Stimulated activated CD4-positive, alpha-beta T cell treated with anti-CD3 and anti-CD28 coated beads, TNF-alpha, amount 100 ng/mL, for 24 hours (primary cell): ENCODE measurements at places on chromosomes 2 and 18.

DNA sequence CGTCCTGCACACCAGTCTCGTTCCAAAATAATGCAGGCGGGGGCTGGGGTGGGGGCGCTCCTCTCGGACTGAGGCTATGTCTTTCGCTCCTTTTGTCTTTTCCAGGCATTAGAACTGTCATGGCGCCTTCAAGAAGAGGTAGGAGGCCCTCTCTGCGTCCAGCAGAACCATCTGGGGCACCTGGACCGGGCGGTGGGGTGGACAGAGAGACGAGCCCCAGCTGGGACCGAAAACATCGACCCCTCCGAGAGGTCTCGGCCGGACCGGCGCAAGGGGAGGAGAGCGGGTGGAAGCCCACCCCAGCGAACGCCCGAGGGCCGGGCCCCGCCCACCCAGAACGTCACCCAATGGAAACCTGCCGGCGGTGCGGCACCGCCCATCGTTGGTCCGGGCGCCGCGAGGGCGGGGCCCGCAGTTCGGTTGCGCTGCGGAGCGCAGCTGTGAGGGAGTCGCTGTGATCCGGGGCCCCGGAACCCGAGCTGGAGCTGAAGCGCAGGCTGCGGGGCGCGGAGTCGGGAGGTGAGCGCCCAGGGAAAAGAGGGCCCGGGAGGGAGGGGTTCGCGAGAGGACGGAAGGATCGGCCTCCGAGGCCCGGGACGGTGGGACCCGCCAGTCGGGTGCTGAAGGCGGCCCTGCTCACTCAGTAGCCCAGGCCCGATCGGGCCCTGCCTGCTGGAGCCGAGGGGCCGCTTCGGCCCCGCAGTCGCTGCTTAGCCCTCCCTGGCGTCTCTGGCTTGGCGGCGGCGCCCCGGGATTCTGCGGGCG, at the start of gene NRBP1:
Gene NRBP1, plus strand, starts transcription at position 419 of the 765 bp plus-strand sequence. CDS start 4,643 bp downstream, outside the sequence.
- DNase-seq, result peak; percentile 85

GRCh38 chr2:202032846-202033316, 774 bp upstream of the FZD7 start:
- no peak for DNase-seq

GRCh38 chr2:64946769-64947247, 42.4 kb upstream of the SLC1A4 start:
- no peak for DNase-seq

- DNase-seq, result no peak
Measured at GRCh38 chr18:56851774-56852173, 200.6 kb downstream of the WDR7 start.

DNA sequence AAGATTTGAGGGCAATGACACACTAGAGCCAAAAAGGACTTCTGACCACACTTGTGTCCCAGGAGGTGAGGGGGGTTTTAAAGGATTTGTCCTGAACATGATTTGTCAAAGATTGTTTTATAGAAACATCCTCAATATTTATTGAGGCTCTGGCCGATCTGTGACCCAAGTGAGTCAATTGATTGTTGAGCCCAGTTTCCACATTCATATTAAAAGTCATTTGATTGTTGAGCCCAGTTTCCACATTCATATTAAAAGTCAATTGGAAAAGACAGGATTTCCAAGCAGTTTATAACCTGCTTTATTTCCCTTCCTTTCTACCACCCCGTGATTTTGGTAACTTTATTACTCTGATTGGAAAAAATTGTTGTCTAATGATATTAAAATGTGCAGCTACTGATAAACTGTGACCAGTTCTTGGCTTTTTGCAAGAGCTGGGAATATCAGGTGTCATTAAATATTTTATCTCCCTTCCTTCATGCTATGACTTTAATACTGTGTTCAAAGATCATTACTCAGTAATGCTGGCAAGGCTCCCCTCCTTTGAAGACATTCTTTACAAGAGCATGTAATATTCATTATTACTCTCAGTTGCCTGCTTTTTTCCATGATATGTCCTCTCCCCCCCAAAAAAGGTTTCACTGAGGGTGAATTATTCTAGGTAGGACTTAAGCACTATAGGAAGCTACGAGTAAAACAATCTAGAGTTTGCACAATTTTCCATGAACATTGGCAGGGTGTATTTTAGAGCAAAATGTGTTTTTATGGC, 75.3 kb downstream of the HRH4 start:
- no peak for DNase-seq

- DNase-seq, result no peak
Measured at GRCh38 chr2:60934165-60934722, 52.9 kb downstream of the REL start.

DNA sequence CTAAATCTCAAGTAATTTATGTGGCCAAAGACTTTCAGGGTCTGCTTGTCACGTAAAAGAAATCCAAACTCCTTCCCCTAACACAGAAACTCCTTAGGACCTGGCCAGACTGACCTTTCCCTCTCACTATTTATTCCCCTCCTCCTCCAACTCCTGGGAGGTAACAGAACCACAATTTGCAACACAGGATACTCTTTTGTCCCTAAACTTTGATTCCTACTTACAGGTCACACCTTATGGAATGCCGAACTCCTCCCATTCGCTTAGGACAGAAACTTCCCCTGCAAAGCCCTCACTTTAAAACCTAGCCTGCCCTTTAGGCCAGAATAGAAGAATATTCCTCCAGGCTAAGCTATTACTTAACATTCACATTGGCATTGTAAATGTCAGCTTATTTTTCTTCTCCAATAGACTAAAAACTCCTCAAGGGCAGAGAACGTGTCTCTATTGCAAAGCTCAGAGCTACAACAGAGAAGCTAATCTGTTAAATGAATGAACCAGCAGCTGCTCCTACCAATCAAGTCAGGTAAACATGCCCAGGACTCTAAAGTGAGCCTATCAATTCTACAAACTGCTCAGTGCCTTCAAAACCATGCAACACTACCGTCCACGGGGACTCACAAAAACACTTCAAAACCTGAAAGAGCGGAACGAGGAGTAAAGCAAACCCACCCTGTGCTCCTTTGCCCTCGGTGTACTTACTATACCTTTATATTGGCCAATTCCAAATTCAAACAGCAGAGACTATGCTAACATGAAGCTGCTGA, 6.1 kb downstream of the INO80D start:
- no peak for DNase-seq

- no peak for DNase-seq
Measured at GRCh38 chr2:178473931-178474330, 4.5 kb downstream of the FKBP7 start.

DNA sequence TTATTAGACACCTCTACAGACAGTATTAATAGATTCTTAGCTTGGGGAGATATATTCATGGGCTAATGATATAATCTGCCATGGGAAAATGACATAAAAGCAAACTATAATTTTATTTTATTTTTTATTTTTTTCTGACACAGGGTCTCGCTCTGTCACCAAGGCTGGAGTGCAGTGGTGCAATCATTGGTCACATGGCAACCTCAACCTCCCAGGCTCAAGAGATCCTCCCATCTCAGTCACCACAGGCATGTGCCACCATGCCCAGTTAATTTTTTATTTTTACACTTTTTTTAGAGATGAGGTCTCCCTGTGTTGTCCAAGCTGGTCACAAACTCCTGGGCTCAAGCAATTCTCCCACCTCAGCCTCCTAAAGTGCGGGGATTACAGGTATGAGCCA, 39.3 kb downstream of the RTN4 start:
- no peak for DNase-seq

DNA sequence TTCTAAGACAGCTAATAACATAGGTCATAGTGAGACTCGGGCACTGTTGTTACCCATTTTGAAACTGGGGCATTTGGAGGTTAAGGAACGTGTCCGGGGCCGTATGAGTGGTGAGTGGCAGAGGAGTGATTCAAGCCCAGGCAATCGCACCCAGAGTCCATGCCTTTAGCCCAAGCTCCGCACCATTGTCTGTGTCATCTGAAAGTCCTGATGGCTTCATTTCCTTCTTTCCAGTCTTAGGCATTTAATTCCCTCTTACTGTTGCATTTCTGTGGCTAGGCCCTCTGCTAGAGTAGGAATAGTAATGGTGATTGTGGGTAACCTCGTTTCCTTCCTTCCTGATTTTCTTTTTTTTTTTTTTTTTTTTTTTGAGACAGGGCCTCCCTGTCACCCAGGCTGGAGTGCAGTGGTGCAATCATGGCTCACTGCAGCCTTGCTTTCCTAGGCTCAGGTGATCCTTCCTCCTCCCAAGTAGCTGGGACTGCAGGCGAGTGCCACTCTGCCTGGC, 49.8 kb upstream of the ASB1 start:
- no peak for DNase-seq

DNA sequence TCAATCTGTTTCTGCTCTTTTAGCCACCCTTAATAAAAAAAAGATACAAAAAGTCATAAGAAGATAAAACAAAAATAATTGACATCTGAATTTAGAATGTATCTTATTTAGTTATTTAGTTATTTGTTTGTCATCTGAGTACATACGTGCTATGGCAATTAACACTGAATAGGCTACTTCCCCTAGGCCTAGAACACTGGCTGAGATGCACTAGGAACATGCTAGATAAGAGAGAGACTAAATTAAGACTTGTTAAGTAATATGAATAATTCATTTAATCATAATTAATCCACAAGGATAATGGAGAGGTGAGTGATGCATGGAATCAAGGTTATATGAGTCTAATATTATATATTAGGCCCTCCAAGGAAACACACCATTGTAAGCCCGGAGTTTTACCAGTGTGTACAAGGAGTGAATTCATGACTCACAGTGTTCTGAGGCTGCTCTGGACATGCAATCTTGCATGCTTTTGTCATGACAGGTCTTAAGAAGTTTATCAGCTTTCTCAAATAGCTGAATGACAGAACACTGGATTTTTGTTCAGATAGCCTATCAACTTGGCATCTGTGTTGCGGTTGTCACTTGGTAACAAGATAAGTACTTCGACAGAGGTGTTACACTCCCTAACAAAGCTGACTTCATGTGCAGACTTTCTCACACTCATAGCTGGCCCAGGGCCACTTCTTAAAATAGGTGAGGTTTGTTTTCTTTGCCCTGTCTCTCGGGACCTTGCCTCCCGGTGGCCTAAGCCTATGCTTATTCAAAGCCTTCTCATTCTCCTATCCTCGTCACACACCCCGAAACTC, 5.0 kb upstream of the SERPINB2 start:
- no peak for DNase-seq

GRCh38 chr2:159187106-159187505, 99.4 kb downstream of the WDSUB1 start:
- DNase-seq, result no peak

- peak; percentile 30 for DNase-seq
Measured at GRCh38 chr2:153519257-153519875, 40.8 kb upstream of the RPRM start.

DNA sequence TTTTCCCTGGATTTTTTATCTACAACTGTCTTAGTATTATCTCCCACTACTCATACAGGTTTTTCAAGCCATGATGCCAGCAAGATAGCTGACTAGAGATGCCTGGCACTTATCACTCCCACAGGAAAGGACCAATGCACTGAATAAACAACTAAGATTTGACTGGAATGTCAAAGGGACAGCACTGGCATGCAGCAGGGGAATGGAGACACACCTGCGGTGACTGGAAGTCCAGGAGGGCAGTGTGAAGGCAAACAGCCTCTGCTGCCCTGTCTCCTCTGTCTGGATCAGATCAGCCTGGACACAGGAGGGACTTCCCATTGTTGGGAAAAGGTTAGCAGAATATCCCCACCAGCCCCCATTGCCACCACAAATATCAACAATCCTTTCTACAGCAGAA, 85.1 kb downstream of the TMEM237 start:
- DNase-seq, result no peak

GRCh38 chr18:72206814-72207213, 337.3 kb downstream of the CBLN2 start:
- no peak for DNase-seq

DNA sequence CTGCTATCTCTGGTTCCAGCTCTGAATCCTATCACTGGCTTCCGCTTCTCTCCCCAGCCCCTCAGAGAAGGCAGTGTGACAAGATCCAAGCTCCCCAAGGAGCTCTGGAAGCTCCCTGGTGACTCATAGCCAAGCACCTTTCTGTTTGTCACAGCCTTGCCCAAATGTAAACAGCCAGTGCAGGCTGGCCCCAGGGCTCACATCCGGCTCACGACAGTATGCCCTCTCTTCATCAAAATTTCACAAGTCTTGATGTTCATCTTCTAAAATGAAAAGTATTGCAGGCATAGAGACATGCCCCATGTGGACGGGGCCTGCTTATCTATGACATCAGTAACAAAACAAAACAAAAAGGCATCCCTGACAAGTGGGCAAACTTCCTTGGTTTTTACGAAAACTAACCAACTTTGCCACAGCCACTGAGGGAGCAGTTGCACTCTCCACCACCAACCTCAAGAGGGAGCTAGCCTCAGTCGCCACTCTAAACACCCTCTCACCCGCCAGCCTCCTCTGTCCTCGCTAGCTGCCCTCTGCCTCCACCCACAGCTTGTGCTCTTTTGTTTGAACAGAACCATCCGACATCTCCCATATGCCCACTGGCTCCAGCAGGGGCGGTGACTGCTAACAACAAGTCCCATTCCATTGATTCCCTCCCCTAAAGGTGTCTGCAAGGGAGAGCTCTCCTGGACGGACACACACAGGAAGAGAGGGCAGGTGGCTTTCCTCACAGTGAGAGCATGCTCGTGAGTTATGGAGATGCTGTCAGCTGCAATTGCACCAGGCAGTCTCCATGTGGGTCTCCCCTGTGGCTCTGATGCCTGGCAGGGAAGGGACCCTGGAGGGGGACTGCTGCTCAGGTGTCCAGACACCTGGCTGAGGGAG, 71.0 kb upstream of the DAPL1 start:
- no peak for DNase-seq

DNA sequence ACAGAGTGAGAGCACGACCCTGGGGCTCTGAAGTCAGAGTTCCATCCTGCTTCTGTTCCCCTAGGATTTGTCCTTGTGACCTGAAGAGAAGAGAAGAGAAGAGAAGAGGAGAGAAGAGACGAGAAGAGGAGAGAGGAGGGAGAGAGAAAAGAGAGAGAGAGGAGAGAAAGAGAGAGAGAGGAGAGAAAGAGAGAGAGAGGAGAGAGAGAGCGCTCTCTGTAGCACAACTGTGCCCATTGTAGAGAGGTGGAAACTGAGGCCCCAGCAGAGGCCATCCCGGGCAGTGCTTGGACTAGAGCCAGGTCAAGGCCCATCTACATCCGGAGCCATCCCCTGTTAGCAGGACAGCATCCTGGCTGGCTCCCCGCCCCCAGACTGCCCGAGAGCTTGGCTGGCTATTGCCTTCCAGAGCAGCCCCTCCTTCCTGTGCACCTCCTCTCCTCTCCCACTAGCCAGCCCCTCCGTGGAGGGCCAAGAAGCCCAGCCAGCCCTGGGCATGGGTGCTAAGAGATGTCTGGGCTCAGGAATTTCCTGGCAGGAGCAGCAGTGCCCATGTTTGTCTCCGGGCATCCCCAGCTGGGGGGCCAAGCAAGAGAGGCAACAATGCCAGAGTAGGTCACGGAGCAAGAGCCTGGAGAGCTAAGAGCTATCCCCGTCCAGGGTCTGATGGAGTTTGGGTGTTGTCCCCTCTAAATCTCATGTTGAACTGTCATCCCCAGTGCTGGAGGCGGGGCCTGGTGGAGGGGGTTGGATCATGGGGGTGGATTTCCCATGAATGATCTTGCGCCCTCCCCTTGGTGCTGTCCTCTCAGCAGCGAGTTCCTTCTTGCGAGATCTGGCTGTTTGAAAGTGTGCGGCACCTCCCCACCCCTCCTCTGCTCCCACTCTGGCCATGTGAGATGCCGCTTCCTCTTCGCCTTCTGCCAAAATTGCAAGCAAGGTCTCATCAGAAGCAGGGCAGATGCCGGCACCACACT, 18.2 kb upstream of the GPR55 start:
- DNase-seq, result no peak
